ENCODE measurements at places on chromosomes 5 and 9.

GRCh38 chr5:162837155-162837554 lies 600.2 kb upstream of the CCNG1 start:
- DNase-seq, result no peak
- H3K4me3 ChIP-seq, result no peak overlapping the region
- no peaks in the 10 kb centered on the region for H3K27me3 ChIP-seq
- no peaks in the 10 kb centered on the region for H3K36me3 ChIP-seq
- H3K27ac ChIP-seq, result no peak overlapping the region
- H3K4me1 ChIP-seq, result no peaks in the 10 kb centered on the region

DNA sequence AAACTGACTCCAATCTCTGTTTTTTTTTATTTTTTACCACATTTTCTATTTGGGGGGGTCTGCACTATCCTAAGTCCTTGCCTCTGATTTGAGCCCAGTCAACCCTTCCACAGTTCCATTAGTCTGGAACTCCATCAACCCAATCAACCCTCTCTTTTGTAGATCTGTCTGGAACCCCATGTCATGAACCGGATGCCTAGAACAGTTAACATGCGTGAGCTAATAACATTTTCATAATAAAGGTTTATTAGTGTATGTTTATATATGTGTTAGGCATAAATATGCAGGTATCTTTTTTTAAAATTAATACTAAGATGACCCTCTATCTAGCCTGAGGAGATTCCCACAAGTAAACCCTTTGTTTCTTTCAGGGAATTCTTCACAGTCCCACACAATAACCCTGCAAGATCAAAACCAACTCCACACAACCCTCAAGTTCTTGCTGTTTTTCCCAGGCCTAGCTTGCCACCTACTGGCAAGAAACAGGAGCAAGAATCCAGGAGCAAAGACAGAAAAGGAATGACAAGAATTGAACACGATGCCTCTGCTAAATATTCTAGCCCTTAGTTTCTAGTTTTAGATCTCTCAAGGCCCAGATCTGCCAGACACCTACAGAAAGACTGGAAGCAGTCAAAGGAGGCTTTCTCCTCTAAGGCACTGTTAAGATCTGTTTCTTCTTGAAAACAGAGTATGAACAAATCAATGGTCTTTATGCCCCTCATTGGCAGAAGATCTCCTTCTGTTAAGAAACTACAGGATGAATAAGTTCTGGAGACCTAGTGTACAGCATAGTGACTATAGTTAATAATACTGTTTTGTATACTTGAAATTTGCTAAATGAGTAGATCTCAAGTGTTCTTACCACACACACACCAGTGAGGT lies 100.4 kb downstream of the TRIM36 start:
- peaks cover 5% of the 10 kb centered on the region for H3K4me1 ChIP-seq
- H3K27ac ChIP-seq, result no peak overlapping the region
- peak; percentile 24 for DNase-seq
- H3K36me3 ChIP-seq, result no peaks in the 10 kb centered on the region
- H3K27me3 ChIP-seq, result no peaks in the 10 kb centered on the region

GRCh38 chr9:35795695-35796094 lies 4.3 kb downstream of the NPR2 start:
- H3K27ac ChIP-seq, result no peak overlapping the region
- DNase-seq, result no peak
- peaks cover 3% of the 10 kb centered on the region for H3K36me3 ChIP-seq
- H3K27me3 ChIP-seq, result no peaks in the 10 kb centered on the region

GRCh38 chr5:144183254-144183889 lies 12.7 kb downstream of the KCTD16 start:
- H3K4me3 ChIP-seq, result no peak overlapping the region
- H3K27ac ChIP-seq, result no peak overlapping the region
- no peaks in the 10 kb centered on the region for H3K27me3 ChIP-seq

- no peaks in the 10 kb centered on the region for H3K36me3 ChIP-seq
- H3K4me3 ChIP-seq, result no peak overlapping the region
- no peaks in the 10 kb centered on the region for H3K4me1 ChIP-seq
- no peak overlapping the region for H3K27ac ChIP-seq
- H3K27me3 ChIP-seq, result no peaks in the 10 kb centered on the region
Measured at GRCh38 chr9:134211811-134212485, 47.6 kb upstream of the RNU6ATAC start.

- no peak overlapping the region for H3K27ac ChIP-seq
- H3K4me1 ChIP-seq, result no peaks in the 10 kb centered on the region
- H3K4me3 ChIP-seq, result no peak overlapping the region
- no peaks in the 10 kb centered on the region for H3K27me3 ChIP-seq
Measured at GRCh38 chr5:20832204-20833080, 844.4 kb upstream of the CDH18 start.

GRCh38 chr9:85192750-85193149 lies 523.2 kb downstream of the NTRK2 start:
- H3K27ac ChIP-seq, result no peak overlapping the region
- no peaks in the 10 kb centered on the region for H3K36me3 ChIP-seq
- H3K27me3 ChIP-seq, result no peaks in the 10 kb centered on the region
- no peak for DNase-seq

- no peak overlapping the region for H3K4me3 ChIP-seq
- no peak overlapping the region for H3K27ac ChIP-seq
- peaks cover 3% of the 10 kb centered on the region for H3K4me1 ChIP-seq
- H3K36me3 ChIP-seq, result no peaks in the 10 kb centered on the region
Measured at GRCh38 chr5:161546095-161546469, 443 bp downstream of the GABRB2 start.

- no peak for DNase-seq
- no peak overlapping the region for H3K4me3 ChIP-seq
- peak overlapping the region; percentile 7 for H3K27ac ChIP-seq
Measured at GRCh38 chr5:178533136-178533535, 57.1 kb downstream of the COL23A1 start.

DNA sequence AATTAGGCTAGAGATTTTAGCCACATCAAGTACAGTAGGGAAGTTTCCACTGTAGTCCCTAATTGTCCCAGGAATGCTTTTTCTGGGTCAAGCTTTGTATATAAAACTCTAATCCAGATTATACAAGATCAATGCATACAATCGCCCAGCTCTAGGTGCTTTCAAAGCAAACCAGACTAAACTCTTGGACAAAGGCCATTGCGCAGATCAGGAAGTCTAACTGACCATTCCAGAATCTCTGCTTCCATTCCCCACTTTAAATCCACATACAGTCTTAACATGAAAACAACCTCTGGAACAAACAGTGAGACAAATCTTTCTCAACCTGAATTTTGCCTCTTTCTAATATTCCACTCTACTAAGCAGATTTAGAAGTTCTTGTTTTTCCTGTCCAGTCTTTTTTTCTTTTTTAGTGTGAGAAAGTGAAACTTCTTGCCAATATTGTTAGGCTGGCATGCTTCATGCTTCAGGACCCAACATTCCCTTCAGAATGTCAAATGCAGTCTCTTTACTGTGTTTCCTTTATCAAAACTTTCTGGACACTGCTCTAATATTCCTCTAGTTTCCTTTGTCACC lies 76.1 kb downstream of the ITGA1 start:
- DNase-seq, result no peak
- no peak overlapping the region for H3K4me3 ChIP-seq
- H3K27ac ChIP-seq, result no peak overlapping the region
- H3K36me3 ChIP-seq, result peaks cover 11% of the 10 kb centered on the region

- H3K27ac ChIP-seq, result no peak overlapping the region
- no peaks in the 10 kb centered on the region for H3K36me3 ChIP-seq
- no peaks in the 10 kb centered on the region for H3K4me1 ChIP-seq
- no peak for DNase-seq
- peaks cover 3% of the 10 kb centered on the region for H3K27me3 ChIP-seq
Measured at GRCh38 chr9:119701651-119702050, 332.4 kb upstream of the BRINP1 start.

DNA sequence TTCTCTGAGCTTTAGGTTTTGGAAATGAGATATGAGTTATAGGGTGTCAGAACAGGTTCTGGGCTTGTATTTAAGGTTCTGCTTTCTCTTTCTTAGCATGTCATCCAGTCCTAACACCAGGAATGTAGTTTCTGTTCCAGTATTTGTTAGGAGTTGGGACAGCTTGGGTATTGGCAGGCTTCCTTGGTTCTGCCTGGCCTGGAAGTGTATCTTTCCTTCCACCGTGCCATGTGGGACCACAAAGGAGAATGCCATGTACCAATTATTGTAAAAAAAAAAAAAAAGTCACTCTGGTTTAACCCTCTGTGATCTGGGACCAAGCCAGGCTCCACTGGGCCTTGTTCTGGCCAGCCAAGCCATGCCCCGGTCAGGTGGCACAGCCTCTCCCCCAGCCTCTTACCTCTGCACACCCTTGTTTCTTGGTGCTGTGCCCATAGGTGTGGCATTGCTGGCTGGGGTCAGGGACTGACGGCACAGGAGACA lies 47.8 kb downstream of the ARHGAP26 start:
- no peaks in the 10 kb centered on the region for H3K36me3 ChIP-seq
- DNase-seq, result no peak
- H3K27me3 ChIP-seq, result no peaks in the 10 kb centered on the region
- H3K4me3 ChIP-seq, result no peak overlapping the region

- H3K4me1 ChIP-seq, result no peaks in the 10 kb centered on the region
- H3K27me3 ChIP-seq, result peaks cover 14% of the 10 kb centered on the region
- H3K4me3 ChIP-seq, result no peak overlapping the region
- DNase-seq, result no peak
- H3K36me3 ChIP-seq, result no peaks in the 10 kb centered on the region
Measured at GRCh38 chr5:56101180-56101579, 106.4 kb upstream of the IL6ST start.

- no peaks in the 10 kb centered on the region for H3K36me3 ChIP-seq
- H3K27ac ChIP-seq, result no peak overlapping the region
- H3K4me1 ChIP-seq, result no peaks in the 10 kb centered on the region
- no peak for DNase-seq
Measured at GRCh38 chr9:116928884-116929283, 241.8 kb downstream of the TRIM32 start.

GRCh38 chr9:134743853-134744252 lies 102.2 kb downstream of the COL5A1 start:
- no peaks in the 10 kb centered on the region for H3K27me3 ChIP-seq
- no peak overlapping the region for H3K4me3 ChIP-seq
- H3K4me1 ChIP-seq, result no peaks in the 10 kb centered on the region

- H3K36me3 ChIP-seq, result no peaks in the 10 kb centered on the region
- no peak for DNase-seq
- no peaks in the 10 kb centered on the region for H3K27me3 ChIP-seq
- H3K4me1 ChIP-seq, result no peaks in the 10 kb centered on the region
Measured at GRCh38 chr9:120265791-120266190, 314.2 kb downstream of the CDK5RAP2 start.

GRCh38 chr5:139430015-139430414 lies 9.3 kb downstream of the DNAJC18 start:
- no peak overlapping the region for H3K4me3 ChIP-seq
- no peak for DNase-seq
- peaks cover 6% of the 10 kb centered on the region for H3K36me3 ChIP-seq

DNA sequence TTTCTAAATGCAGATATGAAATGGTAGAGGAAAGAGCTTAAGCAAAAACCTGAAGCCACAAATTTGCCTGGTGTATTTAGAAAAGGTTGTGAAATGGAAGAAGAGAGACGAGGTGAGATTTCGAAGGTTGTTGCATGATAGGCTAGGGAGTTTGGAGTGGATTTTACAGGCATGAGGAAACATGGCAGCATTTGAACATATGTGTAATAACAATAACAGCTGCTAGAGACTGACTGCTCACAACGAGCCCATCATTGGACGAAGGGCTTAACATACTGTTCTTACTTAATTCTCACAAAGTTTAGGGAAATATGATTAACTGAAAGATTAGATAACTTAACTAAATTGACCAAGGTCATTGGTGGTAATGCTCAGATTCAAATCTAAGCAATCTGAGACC lies 108.1 kb downstream of the JAKMIP2 start:
- H3K27ac ChIP-seq, result no peak overlapping the region
- DNase-seq, result no peak
- H3K4me1 ChIP-seq, result no peaks in the 10 kb centered on the region
- H3K36me3 ChIP-seq, result no peaks in the 10 kb centered on the region
- no peak overlapping the region for H3K4me3 ChIP-seq
- H3K27me3 ChIP-seq, result no peaks in the 10 kb centered on the region

GRCh38 chr9:128383791-128384190 lies 12.6 kb downstream of the URM1 start:
- H3K36me3 ChIP-seq, result peaks cover 69% of the 10 kb centered on the region
- DNase-seq, result no peak
- no peaks in the 10 kb centered on the region for H3K4me1 ChIP-seq
- no peak overlapping the region for H3K27ac ChIP-seq
- H3K27me3 ChIP-seq, result no peaks in the 10 kb centered on the region

GRCh38 chr9:105204416-105204815 lies 40.0 kb upstream of the SLC44A1 start:
- no peaks in the 10 kb centered on the region for H3K27me3 ChIP-seq
- no peak overlapping the region for H3K27ac ChIP-seq
- no peaks in the 10 kb centered on the region for H3K36me3 ChIP-seq
- H3K4me1 ChIP-seq, result no peaks in the 10 kb centered on the region
- no peak for DNase-seq

DNA sequence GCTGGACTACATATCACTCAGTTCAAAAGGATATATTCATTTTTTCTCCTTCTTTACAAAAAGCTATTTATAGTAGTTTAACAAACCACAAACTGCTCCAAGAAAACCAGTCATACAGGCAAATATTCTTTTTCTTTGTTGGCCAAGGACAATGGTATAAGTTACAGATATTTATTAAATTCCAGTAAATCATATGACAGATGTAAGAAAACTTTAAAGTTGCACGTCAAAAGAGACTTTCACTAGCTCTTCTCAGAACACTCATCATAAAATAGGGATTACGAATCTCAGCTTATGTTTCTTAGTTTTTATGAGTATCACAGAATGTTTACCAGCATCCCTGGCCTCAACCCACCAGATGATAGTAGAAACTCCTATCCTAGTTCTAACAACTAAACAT lies 67.2 kb downstream of the ANKRD31 start:
- H3K36me3 ChIP-seq, result no peaks in the 10 kb centered on the region
- H3K4me3 ChIP-seq, result no peak overlapping the region
- DNase-seq, result no peak
- no peaks in the 10 kb centered on the region for H3K4me1 ChIP-seq

DNA sequence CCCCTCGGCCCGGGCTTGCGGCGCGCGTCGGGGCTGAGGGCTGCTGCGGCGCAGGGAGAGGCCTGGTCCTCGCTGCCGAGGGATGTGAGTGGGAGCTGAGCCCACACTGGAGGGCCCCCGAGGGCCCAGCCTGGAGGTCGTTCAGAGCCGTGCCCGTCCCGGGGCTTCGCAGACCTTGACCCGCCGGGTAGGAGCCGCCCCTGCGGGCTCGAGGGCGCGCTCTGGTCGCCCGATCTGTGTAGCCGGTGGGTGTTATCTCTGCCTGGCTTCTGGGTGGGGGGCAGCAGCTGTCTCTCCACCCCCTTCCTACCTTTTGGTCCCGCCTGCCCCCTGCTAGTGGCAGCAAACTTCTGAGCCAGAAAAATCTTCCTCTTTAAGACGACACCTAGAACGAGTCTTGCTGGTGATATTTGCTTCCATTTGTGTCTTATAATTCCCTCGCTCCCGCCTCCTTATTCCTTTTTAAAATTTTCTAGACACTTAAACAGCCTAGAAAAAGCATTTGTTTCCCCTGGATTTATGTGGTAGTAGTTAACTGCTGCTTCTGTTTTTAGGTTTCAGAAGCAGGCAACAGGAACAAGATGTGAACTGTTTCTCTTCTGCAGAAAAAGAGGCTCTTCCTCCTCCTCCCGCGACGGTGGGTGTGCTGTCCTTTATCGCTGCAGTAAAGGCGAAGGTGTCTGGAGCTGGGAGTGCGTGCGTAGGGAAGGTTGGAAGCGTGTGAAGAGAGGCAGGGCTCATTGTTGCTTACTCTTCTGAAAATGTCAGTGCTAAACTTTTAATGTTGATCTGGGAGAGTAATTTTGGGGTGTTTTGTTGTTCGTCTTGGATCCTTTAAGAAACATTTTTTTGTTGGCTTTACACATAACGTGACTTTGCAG lies 554 bp downstream of the JAK2 start:
- H3K4me3 ChIP-seq, result peak overlapping the region; percentile 46
- H3K4me1 ChIP-seq, result peaks cover 45% of the 10 kb centered on the region
- H3K27me3 ChIP-seq, result no peaks in the 10 kb centered on the region
- peak; percentile 37 for DNase-seq
- no peaks in the 10 kb centered on the region for H3K36me3 ChIP-seq
- H3K27ac ChIP-seq, result peak overlapping the region; percentile 91
